ENCODE measurements at places on chromosomes 1 and 21. TPM values are rescaled to one million over a fixed set of nuclear protein-coding genes. Genes with fewer than 3 reads are reported as not detected.

DNA sequence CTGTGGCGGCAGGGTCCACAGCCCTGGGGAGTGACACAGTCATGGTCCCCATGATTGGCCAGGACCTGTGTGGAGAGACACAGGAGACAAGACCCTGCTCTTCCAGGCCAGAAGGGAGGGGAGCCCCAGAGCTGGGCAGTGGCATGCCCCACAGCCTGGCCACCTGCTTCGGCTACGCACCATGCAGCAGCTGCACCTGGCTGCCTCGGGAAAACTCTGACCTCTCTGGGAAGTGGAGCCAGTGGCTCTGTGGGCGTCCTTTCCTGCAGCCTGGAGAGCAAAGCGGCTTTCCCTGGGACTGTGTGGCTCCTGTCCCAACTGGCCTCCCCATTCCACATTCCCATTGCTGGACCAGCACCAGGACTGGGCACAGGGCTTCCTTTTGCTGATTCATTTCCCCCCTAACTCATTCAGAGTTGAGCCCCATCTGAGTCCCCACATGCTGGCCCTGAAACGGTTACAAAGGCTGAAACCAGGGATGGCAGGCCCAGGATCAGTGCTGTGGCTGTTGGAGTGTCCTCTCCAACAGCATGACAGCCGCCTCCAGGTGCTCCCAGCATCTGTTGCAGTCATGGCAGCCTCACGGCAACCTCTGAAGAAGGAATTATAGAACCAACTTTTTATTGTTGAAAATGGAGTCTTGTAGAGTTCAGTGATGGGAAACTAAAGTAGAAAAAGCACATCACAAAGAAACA, 15.0 kb downstream of the OXCT2 start:
- DNase-seq = no peak

LDLRAD1 gene
- polyA plus RNA-seq = 4.0 TPM

DNA sequence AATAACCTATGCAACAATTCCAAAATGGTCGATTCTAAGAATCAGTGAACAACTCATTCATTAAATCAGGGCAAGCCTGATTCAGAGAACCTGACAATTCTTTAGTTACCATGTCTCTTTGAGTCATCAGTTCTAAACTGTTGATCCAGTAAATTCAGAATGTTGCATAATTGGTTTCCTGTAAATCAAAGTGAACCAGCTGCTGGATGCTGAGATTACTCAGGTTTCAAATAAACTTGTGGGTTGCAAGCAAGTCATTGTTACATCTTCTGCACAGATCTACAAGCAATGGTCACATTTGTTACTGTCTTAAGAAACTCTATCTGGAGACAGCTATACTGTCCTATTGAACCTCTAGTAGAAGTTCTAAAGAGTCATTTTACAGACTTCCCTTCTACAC, 16.5 kb downstream of the PLA2G2D start:
- DNase-seq = no peak

DNA sequence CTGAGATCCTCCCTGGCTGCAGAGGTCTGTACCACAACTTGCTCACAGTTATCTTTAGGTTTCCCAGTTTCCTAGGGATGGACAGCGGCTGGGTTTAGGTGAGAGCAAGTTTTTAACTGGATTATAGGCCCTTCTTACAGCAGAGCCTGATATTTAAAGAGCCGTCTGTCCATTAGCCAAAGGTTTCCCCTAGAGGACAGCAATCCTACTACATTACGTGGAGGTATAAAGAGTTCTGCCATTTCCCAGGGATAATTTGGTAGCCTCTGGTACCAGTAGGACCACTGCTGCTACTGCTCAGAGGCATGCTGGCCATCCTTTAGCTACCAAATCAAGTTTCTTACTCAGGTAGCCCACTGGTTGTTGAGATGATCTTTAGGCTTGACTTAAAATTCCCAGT, 21.9 kb upstream of the FCGR2A start:
- DNase-seq = no peak

- no peak for DNase-seq
These were observed 141.3 kb downstream of the ASTN1 start for GRCh38 chr1:177023249-177023648.
